ENCODE measurements at places on chromosomes 3 and 15.

GRCh38 chr15:54197995-54198394 lies 219.8 kb downstream of the UNC13C start:
- no peak for DNase-seq

- DNase-seq: peak; percentile 31
These were observed 20.6 kb upstream of the FBLN2 start for GRCh38 chr3:13528217-13528867.

GRCh38 chr3:127173516-127174166 lies 19.3 kb upstream of the PRR23E start:
- DNase-seq: no peak

- DNase-seq: no peak
These were observed 180.0 kb upstream of the TGFBR2 start for GRCh38 chr3:30426293-30426993.

DNA sequence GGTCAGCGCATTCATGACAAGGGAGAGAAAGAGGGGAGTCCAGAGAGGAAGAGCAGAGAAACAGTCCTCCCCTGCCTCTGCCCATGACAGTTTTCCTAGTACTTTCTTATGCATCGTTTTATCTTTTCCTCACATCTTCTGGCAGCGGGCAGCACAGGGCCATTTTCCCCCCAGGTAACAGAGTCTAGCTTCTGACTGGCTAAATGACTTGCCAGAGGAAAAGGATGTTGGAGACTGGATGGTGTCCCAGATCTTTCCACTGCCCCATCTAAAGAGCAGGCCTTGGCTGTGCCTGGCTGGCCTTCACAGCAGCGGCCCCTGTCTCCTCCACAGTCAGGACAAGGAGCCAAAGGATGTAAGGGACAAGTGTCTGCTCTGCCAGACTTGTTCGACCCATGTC lies 59.3 kb downstream of the CTDSPL start:
- DNase-seq: peak; percentile 55

DNA sequence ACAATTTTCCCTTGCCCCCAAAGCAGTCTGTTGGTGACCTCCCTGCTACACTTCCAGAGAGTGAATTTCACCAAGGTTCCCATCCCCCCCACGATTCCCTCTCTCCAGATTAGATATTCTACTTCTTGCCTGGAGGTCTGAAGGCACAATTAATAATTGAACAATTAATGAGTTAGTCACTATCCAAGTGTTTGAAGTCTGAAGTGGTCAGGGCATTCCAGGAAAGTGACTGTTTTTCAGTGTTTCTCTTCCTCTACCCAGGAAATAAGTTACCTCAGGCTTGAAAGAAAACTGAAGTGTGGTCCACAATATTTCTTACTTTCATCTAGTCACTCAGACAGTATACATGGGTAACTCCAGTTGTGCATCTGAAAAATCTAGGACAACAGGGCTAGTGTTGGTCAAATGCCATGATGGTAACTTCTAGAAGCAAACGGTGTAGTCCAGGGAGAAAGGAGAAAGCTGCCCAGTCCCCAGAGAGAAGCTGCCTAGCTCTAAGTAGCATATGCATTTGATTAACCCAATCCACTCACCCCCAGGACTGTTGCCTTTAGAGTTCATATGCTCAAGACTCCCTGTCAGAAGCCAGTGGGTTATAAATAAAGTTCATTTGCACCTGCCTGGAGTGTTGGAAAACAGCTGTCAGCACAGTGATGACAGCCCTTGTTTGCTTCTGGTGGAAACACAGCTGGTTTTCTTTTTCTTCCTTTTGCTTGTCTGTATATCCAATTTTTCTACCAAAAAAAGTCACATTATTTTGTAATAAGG lies 2.3 kb upstream of the TM4SF4 start:
- no peak for DNase-seq

DNA sequence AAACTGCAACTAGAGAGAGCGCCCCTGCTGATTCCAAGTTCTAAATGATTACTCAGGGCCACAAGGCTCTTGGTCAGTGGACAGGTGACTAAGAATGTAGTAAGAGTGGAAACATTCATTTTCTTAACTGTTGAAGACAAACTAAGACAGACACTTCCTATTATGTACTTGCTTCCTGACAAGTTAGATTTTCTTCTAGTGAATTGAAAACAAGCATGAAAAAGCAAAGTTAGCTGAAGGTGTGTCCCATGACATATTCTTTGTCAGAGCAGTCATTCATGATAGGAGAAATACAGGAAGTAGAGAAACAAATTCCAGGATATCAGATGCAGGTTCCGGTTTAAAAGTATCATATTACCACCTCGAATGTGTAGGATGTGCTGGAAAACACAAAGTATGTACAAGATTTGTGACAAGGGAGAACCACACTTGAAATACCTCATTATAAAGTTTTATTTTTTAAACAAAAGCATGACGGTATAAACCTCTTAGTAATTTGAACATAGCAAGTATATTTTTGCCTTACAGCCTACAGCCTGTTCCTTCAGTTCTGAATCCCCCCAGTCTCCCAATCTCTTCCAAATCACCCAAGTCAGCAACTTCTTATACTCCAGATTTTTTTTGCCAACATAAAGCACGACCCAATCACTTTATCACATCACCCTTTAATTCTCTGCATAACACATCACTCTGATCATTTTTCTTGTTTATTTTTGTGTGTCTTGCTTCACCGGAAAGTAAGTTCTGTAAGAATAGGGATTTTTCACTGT lies 6.2 kb downstream of the TSPAN3 start:
- no peak for DNase-seq

- DNase-seq: no peak
These were observed 40.9 kb upstream of the OCA2 start for GRCh38 chr15:28140062-28140461.

DNA sequence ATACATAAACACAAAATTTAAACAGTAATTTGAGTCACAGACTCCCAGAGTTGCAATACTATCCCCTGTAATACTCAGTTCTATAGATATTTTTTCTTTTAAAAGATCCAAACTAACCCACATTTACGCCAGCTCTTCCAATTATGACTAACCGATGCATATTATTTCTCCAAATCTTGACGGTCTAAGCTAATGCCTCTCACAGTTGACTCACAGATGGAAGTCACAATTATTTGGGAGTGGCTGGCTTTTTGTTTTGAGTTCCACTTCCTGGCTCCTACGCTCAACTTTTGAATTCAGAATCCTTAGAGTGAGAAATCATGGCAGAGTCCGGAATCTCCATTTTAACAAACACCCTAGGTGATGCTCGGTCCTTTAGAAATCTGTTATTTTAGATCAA lies 749.9 kb downstream of the FHIT start:
- DNase-seq: no peak

DNA sequence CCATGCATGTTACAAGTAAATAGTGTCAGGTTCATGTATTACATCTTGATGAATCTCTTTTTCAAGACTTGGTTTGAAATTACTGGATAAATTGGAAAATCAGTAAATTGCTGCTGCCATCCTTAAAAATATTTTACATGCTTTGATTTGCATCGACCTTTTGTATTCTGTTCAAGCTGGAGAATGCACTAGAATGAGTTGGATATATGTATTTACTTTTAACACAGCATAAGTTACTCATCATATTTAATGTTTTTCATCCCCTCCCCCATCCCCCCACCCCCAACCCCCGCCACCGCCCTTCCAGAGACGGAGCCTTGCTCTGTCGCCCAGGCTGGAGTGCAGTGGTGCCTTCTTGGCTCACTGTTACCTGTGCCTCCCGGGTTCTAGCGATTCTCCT lies 16.8 kb downstream of the UBE2E1 start:
- no peak for DNase-seq

- no peak for DNase-seq
These were observed 131.0 kb upstream of the UMPS start for GRCh38 chr3:124599147-124599765.

GRCh38 chr3:41002104-41002503 lies 197.2 kb upstream of the CTNNB1 start:
- DNase-seq: no peak

GRCh38 chr3:43531835-43532234 lies 90.0 kb downstream of the ANO10 start:
- DNase-seq: no peak

DNA sequence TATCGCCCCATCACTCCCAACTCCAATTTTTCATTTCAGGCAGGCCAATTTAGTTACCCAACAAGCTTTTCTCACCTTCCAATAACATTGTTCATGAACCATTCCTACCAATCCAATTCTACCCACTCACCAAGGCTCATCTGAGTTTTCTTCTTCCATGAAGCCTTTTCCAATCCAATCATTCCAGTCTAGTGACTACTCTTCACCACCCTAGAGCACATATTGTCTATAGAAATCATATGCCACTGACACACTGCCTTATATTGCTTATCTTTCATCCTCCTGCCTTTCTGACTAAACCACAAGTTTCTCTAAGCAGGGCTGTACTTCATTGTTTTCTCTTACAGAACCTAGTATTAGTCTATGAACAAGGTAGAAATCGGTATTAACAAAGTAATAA lies 11.4 kb downstream of the CCDC14 start:
- peak; percentile 17 for DNase-seq

DNA sequence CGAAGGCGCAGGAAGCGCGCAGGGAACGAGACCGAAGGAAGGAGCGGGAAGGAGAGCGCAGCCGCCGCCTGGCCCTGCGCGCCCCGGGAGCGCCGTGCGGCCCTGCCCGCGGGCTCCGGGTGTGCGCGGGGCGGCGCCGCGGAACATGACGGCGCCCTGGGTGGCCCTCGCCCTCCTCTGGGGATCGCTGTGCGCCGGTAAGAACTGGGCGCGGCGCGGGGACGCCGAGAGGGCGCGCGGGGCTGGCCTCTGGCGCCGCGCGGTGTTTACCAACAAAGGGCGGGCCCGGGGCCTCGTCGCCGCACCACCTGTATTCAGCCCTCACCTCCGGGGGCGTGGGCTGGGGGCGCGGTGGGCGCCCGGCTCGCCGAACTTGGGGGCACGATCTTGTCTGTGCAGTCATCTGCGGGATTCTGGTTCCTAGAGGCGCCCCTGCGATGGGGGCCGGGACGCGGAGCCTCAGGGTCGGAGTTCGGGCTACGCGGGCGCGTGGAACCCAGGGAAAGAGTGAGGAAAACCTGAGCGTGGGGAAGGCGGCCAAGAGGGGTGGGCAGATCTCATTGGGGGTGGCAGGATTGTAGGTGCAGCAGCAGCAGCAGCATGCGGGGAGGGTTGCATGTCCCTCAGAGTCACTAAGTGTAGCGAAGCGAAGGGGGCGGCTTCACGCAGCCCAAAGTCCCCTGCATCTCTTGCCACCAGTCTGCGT lies 641 bp downstream of the ACVR2B start:
- peak; percentile 29 for DNase-seq

DNA sequence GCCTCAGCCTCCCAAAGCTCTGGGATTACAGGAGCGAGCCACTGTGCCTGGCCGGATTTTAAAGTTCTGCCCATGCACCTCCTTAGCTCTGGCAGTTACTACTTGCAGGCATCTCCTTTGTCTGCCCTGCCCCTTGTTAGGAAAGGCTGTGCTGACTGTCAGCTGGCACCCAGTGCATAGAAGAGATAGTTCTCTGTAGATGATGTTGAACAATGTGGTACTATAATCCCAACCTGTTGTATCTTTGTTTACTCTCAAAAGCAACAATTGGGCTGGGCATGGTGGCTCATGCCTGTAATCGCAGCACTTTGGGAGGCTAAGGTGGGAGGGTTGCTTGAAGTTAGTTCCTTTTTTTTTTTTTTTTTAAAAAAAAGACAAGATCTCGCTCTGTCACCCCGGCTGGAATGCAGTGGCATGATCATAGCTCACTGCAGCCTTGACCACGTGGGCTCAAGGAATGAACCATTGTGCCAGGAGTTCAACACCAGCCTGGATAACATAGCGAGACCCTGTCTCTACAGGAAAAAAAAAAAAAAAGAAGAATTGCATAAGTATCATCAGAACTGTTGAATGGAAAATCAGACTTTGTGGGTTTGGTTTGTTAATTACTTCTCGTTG lies 30.6 kb downstream of the FLNB start:
- DNase-seq: peak; percentile 64

DNA sequence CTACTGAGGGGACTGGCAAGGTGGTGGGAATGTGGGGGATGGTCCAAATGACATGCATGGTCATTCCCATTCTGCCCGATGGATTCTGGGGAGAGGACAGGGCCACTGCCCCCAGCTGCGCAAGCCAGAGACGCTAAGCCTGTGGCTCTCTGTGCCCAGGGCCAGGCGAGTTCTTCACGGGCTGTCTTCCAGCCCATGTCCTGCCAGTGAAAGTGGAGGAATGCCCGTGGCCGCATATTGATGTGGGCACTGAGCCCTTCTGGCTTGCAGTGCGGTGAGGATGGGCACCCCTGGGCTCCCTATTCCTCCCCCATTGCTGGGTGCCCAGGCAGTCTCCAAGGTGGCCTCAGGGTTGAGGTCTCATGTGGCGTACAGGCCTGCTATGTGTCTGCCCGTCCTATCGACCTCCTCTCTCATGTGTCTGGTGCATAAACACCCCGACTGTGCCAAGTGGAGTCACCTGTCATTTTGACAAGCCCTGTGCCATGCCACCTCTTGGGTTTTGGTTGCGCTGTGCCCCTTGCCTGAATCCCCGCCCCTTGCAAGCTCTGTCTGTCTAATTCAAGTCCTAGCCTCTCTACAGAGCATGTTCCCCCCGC lies 116.8 kb downstream of the TMEM266 start:
- DNase-seq: no peak

DNA sequence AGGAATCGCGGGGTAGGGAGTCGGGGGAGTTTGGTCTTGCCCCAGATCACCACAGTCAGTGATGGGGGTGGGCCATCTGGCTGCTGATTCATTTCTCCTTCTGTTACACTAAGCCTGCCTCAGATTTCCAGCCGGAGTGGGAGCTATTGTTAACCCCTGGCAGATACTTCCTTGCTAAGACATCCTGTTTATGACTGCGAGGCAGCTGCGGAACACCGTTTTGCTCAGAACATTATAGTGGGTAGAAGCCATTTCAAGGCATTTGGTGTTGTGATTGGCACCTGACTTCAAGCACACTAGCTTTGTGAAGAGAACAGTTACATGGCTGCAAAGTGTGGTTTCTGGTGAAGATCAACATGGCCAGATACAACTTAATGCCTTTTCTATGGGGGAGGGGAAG lies 73.8 kb downstream of the FLNB start:
- no peak for DNase-seq

- no peak for DNase-seq
These were observed 648.7 kb upstream of the CCDC54 start for GRCh38 chr3:106728315-106729098.

DNA sequence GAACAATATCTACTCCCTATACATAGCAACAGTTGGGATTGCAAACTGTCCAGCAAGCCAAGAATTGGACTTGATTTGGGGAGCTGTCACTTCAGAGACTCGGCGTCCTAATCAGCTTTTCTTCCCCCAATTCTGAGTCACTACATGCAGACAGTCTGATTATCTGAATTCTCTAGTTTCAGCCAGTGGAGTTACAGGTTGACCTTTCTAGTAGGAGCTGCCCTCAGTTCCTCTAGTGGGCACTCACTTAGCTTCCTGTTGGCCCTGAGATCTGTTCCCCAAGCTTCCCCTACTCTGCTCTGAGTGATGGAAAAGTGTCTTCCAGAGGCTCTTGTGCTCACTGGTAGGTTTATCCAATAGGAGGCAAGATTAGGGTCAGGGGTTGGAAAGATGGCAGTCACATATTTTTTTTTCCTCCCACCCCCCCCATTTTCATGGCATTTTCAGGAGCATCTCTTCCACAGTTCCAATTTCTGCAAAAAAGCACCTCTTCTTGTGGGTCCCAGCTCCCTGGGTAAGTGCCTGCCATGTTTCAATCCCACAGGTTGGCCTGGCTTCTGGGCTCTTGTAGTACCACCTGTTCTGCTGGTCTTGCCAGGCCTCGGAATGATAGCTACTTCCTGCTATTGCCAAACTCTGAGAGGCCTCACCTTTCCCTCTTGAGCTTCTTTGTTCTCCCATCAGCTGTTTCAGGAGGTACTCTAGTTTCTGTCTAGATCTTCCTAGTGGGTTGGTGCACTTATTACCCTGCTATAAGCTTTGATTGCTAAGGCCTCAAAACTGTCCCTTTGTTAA lies 182.2 kb downstream of the RAP2B start:
- DNase-seq: no peak

GRCh38 chr3:18538463-18539230 lies 113.5 kb upstream of the SATB1 start:
- no peak for DNase-seq

All from hematopoietic multipotent progenitor cell treated with erythropoietin and hydrocortisone succinate and interleukin-3 and kit ligand, for 8 days (in vitro differentiated cells).